ENCODE measurements at places on chromosomes 5 and 9.

DNA sequence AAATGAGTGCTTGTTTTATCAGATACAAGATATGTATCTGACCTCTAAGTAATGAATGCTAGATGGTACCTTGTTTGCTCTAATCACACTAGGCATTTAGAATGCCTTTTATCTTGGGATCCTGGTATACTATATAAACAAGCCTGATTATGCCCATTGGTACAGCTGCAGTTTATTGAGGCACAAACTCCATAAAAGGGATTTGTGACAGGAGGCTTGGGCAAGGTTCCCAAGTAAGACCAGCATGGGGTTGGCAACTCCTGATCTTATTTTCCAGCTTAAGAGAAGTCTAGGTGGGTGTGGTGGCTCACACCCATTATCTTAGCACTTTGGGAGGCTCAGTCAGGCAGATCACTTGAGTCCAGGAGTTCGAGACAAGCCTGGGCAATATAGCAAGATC, 93.9 kb upstream of the DMRT1 start:
- DNase-seq = no peak

GRCh38 chr9:38414040-38414723, 10.1 kb downstream of the IGFBPL1 start:
- peak; percentile 35 for DNase-seq

DNA sequence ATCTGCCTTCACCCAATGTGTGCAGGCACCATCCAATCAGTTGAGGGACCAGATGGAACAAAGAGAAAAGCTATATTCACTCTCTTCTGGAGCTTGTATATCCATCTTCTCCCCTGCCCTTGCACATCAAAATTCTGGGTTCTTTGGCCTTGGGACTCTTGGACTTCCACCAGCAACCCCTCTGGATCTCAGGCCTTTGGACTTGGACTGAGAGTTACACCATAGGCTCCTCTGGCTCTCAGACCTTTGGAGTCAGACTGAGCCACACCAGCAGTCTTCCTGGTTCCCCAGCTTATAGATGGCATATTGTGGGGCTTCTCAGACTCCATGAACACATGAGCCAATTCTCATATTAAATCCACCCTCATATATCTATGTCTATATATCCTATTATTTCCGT, 73.1 kb downstream of the TSSK1B start:
- no peak for DNase-seq

DNA sequence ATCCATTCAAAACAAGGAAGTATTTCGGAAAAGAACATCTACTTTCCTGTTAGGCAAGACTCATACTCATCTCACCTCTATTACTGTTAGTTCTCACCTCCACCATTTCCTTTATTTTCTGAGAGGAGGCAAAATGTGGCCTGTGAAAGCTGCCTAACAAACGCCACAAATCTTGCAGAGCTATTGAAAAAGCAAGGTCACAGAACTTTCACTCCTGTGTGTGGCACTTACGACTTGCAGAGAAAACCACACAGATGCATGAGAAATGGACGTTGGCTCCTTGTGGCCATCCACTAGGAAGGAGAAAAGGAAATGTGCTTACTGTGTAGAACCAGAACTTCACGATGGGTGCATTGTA, 195.8 kb upstream of the KLF9 start:
- no peak for DNase-seq

DNA sequence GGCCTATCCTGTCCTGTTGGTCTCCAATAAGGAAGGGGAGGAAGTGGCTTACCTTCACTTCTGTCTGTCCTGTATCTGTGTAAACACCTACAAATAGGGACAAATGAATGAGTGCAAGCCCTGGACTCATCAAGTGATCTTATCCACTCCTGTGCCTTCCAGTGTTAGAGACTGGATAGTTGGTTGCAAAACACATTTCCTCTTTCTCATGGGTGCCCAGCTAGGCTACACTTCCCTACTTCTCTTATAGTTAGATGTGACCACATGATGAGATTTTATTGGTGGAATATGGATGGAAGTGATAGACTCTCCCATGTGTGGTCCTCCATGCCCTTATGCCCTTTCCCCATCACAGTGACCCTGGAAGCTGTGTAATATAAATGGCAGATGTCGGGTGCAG, 16.9 kb upstream of the PFDN1 start:
- DNase-seq = no peak

- DNase-seq = no peak
Measured at GRCh38 chr5:125510651-125511050, 764.2 kb upstream of the ZNF608 start.

DNA sequence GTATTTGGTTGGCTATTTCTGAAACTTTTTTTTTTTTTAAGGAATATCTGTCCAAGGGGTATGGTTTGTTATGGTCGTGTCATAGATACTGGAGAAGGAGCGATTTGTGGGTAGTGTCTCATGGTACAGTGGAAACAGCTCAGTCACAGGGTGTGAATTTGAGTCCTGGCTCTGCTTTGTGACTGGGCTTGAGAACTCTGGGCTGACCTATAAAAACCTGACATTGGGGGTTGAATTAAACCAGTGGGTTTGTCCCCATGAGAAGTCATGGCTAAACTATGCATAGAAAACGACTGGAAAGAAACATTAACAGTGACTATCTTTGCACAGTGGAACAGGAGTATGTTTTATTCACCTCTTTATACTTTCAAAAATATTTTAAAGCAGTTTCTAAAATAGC, 54.7 kb downstream of the MACROH2A1 start:
- DNase-seq = no peak

- no peak for DNase-seq
Measured at GRCh38 chr9:114626415-114627020, 15.4 kb downstream of the TMEM268 start.

DNA sequence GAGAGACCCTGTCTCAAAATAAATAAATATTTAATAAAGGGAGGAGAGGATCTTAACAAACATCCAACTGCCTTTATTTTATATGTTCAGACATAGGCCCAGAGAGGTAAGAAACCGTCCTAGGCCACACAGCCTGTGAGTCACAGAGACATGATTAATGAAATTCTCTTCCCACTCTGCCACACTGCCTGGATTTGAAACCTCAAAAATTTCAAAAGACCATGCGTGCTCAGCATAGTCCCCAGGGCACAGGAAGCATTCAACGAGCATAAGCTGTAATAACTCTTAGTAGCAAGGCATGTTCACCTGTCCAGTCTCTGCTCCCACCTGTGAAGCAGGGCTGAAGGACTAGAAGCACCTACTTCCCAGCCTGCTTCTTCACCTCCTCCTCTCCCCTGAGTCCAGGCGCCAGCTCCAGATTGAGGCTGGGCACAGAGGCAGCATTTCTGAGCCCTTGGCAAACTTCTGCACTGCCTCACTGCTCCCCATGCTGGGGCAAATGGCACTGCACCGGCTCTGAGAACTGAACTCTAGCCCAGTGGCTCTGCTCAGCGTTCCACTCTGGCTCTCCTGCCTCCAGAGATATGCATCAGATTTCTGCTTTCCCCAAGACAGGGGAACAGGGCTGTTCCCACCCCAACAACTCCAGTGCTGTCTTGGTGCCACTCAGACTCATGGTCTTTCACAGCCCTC, 1.1 kb downstream of the FAT2 start:
- DNase-seq = no peak

DNA sequence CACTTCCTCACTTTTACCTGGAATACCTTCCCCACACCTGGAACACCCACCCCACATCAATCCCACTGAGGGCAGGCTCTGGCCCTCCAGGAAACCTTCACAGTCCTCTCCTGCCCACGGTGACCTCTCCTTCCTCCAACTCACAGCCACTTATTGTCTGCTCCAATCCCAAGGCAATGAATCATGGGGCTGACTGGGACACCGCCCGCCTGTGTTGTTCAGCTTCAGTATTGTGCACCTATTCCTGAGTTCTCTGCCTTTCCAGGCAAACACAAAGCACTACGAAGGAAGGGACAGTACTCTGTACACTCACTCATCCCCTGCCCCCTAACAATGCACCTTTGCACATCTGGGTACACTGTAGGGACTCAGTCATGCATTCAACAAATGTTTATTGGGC, 7.3 kb downstream of the PCDH1 start:
- no peak for DNase-seq

GRCh38 chr9:114629563-114630090, 18.5 kb downstream of the TMEM268 start:
- no peak for DNase-seq

DNA sequence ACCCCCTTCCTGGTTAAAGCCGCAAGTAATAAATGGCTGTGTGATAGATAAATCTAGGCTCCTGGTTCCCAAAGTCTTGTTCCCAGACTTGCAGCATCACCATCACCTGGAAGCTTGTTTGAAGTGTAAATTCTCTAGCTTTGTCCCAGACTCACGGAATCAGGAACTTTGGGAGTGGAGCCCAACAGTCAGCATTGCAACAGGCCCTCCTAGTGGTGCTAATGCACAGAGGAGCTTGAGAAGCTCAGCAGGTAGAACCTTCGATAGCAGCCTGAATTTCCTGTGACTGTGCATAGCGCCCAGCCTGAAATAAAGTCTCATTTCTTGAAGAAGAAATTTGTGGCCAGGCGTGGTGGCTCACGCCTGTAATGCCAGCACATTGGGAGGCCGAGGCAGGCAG, 30.3 kb upstream of the MELK start:
- DNase-seq = no peak

DNA sequence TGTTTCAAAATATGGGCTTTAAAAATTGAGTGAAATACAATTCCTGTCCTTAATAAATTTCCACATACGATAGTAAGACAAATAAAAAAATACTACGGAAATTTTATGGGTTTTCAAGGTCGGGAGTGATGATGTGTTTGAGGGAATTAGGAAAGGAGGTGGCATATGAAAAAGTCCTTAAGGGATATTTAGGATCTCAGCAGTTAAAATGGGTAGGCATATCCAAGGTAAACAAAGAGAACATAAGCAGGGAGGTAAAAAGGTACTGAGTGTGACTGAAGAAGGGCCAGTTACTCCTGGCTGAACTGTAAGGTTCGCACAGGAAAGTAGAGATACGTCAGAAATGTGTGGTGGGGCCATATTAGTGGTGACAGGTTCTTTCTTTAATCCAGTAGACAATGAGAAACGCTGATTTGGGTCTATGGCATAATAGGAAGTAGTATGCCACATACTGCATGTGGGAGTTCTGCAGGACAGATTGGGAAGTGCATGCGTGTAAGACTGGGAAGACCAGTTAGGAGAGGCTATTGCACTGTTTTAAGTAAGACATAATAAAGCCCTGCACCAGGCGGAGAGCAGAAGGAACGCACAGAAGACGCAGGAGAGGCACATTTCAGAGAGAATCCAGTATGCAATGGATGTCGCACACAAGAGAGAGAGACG, 937 bp upstream of the HMGCR start:
- peak; percentile 56 for DNase-seq

DNA sequence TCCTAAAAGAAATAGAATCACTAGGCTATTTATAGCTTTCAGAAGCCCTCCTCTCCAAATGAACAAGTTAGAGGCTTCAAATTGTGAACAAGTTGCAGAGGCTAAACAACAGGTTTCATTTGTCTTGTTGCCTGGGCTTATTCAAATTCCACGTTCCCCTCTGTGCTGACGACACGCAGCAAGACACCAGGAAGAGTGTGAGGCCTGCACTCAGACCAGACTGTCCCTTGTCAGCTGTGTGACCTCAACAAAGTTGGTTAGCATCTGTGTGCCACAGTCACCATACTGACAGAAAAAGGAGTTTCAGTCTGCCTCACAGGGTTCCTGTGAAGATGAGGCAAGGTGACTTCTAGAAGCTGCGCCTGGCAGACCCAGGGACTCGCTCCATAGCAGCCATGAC, 22.1 kb upstream of the GABBR2 start:
- no peak for DNase-seq

DNA sequence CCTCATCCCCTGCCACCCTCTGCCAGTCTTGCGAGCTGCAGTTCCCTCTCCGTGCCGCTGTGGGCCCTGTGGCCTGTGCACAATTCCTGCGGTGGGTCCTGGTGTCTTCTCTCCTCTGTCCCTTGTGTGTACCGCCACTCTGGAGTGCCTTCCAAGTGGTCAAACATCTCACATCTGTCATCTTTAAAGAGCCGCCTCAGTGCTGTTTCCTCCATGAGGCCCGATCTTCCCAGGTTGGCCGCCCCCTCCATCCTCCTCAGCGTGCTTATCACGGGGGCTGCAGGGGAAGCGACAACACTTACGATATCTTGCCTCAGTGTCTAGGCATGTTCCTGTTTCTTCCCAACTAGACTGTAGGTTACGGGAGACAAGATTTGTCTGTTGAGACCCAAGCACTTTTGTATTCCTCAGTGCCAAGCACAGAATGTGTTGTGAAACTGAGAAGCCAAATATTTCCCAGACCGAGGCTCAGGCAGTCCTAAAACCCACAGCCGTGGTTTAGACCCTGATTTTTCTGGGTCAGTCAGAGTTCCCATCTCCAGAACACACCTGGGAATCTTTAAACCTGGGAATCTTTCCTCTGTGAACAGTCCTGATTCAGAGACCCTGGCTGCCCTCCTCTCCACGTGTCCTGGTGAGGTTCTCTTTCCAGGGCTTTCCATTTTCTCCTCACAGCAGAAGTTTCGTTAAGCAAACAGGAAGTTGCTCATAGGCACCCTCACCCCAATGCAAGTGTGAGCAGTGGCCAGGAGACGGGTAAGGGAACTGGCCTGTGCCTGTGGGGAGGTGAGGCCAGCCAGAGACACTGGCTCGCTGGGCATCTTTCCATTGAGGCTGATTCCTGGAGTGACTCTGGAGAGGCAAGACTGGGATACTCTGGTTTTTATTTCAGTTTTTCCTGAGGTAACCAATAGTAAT, 28.8 kb downstream of the SLC46A2 start:
- DNase-seq = no peak

DNA sequence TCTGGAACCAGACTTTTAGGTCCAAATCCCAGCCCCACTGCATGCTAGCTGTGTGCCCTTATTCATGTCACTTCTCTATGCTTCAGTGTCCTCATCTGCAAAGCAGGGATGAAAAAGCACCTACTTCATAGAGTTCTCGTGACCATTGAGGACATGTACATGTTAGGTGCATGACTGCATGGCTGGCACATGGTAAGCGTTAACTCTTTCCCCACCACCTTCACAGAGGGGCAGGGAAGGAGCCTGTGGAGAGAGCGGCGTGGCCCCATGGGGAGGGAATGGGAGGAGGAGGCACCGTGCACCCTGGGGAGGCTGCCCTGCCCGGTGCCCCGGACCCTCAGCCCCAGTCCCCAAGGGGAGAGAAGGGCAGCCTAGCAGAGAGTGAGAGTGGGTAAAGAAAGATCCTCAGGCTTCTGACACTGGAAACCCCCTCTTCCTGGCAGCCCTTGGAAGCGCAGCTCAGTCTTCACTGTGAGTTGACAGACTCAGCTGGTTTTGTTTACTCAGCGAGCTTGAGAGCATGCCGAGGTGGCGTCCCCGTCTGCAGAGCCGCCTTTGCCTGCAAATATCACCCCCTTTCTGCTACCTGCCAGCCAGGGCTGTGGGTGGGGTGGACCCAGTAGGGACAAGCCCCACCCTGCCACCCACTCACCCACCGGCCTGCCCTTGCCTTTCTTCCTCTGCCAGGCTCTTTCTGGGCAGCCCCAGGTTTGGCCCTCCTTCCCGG, 10.6 kb upstream of the ANGPTL2 start:
- DNase-seq = peak; percentile 57

- DNase-seq = no peak
Measured at GRCh38 chr9:23309800-23310199, 516.2 kb downstream of the ELAVL2 start.

DNA sequence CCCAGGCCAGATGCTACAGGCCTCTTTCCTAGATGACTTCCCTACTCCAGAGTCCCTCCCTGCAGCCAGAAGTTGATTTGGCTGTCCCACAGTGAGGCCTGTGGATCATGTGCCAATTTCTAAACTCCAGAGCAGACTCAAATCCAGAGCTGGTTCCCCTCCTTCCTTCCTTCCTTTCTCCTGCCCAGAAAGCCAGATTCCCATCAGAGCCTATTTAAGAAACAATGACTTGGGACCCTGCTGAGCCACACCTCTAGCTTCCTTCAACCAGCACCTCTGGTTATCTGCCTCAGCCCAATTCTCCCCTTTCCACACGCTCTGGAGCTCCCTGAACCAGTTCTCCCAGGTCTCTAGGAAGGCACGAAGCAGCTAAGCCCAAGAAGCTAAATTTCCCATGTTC, 7.2 kb downstream of the FAM219A start:
- no peak for DNase-seq

Data from femur (tissue), 1 donor.